ENCODE measurements at places on chromosomes 1 and 21.

GRCh38 chr21:38645282-38645681, 147.0 kb upstream of the ERG start:
- no peak for DNase-seq

- peak; percentile 74 for DNase-seq
Observed at GRCh38 chr1:150362721-150363425, 1.1 kb upstream of the RPRD2 start.

GRCh38 chr1:164163289-164163849, 395.6 kb upstream of the PBX1 start:
- no peak for DNase-seq

- DNase-seq: no peak
Observed at GRCh38 chr1:33696962-33697361, 166.9 kb upstream of the HMGB4 start.

DNA sequence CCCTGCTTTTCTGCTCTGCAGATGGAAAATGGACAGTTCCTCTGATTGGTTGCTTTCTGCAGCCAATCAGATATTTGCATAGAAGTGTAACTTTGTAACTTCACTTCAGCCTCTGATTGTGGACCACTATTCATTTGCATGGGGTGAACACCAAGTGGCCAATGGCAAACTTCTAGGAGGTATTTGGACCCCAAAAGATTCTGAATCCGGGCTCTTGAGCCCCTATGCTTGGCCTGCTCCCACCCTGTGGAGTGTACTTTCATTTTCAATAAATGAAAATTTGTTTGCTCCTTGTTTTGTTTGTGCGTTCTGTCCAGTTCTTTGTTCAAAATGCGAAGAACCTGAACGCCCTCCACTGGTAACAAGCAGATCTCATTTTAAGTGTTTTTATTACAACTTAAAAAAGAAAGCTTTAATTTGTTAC, 6.4 kb upstream of the GSTM4 start:
- peak; percentile 56 for DNase-seq

- DNase-seq: no peak
Observed at GRCh38 chr1:230679192-230679591, 34.7 kb downstream of the AGT start.

- no peak for DNase-seq
Observed at GRCh38 chr1:93638981-93639380, 42.7 kb downstream of the BCAR3 start.

Data from NCI-H2227 treated with DMSO at 0.1 percent for 48 hours (cell line).